ENCODE measurements at places on chromosomes 3 and 15.
A peak's percentile ranks its signal among the peaks of the same experiment; 100 is the strongest.

- DNase-seq, result no peak
Observed at GRCh38 chr15:72614810-72615532, 39.5 kb upstream of the GOLGA6B start.

DNA sequence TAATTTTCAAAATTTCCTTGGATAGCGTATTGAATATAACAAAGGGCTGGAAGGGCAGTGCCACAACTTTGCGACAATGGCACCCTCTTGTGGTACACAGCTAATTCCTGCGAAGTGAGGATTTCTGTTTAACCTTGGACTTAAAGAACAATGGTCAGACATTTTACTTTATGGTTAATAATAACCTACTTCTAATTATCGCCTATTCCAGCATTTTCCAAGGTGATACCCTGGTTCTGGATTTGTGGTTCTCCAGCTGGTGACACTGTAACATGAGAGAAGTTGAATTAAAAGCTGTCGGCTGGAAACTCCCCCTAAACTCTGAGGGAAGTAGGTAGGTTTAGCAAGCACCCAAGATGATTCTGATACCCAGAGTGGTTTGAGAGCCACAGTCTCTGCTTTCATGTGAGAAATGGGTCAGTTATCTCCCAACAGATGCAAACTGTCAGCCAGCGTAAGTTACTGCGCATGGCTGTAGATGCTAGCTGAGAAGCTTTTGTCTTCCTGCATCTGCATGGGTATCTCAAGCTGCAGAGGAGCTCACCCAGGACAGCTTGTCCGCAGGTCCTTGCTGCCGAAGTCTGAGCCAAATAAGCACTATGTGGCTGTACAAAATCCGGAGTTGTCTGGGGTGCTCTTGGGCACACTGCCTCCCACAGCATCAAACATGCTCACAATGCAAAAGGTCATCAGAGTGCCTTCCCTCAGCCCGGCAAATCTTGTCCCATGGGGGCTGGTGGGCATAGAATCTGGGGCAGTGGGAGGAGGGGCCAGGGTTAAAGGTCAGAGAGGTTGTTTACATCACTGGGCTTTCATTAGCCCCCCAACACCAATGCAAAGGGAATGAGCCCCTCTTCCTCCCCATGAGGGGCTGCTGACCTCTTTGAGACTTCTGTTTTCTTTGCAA, 6.6 kb upstream of the CHSY1 start:
- DNase-seq, result no peak

DNA sequence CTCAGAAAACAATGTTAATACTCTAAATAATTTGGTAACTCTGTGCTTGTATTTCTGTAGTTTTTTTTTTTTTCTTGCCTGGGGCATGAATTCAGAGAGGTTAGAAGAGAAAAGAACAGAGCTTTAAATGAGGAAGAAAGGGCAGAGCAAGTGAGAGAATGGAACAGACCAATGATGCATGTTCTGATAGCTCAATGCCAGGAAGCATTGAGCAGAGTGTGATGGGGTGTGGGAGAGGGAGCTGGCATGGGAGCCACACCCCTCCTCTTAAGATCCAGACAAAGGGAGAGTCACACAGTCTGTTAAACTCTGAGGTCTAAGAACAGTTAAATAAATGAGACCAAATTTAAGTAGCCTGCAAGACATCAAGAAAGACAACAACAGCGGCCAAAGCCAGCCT, 538.6 kb downstream of the TUSC7 start:
- DNase-seq, result no peak

- DNase-seq, result no peak
Observed at GRCh38 chr3:16254916-16255315, 9.8 kb downstream of the DPH3 start.

GRCh38 chr3:169871129-169871886, 1.6 kb upstream of the LRRC31 start:
- no peak for DNase-seq

DNA sequence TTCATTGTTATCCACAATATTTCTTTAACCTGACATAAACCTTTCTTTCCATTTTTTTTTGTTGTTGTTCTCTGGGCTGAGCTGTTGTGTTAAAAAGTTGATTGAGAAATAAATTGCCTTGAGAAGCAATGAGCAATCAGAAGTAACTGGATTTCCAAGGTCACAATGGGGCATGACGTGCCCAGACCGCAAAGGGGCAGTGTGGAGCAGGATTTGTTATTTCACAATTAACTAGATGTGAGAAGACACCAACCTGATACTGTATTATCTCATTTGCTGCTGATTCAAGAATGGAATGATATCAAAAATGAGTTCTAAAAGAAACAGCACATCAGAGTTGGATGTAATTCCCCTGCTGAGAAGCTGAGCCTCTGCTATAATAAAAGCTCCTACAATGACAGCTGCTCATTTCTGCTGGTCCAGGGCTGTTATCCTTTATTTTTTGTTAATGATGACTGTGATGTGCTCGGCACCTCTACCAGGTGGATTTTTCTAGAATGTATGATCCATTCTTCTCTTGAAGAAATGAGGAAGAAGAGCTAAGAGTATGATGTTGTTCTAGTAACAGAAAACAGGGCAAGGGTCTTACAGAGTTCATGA, 28.1 kb downstream of the CPNE4 start:
- no peak for DNase-seq

- no peak for DNase-seq
Observed at GRCh38 chr3:115615001-115615814, 8.1 kb upstream of the GAP43 start.

DNA sequence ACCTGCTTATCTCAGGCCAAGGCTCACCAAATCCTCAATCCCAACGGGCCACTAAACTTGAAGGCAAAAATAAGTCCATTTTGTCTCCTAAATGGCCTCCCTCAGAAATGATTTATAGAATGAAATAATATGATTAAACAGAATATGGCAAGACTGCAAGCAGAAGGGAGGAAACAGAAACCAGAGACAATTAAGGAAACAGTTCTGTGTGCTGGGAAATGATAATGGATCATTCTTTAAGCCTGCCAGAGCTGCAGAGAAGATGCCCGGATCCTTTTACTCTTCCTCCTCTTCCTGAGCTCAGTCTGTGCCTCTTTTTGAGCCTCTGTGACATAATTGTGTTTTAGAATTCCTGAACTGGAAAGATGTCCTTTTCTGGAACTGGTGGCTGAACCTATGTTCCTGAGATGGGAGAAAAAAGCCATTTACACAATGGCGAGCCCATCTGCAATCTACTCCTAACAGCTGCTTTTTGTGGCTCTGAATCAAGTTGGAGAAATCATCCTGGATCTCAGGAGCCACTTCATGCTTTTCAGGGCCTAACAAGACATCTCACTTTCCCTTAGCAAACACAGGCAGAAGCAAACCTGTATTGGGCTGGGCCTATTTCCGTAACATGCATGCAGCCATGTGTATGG, 2.8 kb upstream of the ABHD2 start:
- DNase-seq, result no peak

- no peak for DNase-seq
Observed at GRCh38 chr15:60964527-60964926, 264.6 kb downstream of the RORA start.

DNA sequence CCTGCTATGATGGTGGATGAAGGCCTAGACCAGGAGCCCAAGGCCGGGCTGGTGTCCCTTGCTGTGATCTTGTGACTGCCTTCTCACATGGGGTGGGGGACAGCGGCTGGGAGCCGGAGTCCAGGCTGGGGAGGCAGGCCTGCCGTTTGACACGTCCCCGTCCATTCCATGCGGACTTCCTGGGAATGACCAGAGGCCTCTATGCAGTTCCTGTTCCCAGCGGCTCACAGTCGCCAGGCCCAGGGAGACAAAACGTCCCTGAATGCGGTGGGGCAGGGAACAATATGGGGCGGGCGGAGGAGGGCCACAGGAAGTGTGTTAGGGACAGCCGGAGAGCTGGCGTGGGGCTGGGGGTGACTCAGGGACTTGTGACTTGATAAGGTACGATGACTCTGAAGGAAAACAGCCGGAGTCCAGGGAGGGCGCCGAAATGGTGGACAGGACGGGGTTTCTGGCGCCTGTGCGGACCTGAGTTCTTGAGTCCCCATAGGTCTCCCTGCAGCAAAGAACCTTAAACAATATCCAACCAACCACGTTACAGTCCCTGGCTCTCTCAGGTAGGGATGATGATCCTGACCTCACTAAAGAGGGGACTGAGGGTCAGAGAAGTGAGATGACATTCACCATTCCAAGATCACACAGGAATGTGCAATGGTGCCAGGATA, 40.5 kb upstream of the SMAD6 start:
- DNase-seq, result no peak

- no peak for DNase-seq
Observed at GRCh38 chr15:92920595-92921161, 20.6 kb downstream of the CHD2 start.

DNA sequence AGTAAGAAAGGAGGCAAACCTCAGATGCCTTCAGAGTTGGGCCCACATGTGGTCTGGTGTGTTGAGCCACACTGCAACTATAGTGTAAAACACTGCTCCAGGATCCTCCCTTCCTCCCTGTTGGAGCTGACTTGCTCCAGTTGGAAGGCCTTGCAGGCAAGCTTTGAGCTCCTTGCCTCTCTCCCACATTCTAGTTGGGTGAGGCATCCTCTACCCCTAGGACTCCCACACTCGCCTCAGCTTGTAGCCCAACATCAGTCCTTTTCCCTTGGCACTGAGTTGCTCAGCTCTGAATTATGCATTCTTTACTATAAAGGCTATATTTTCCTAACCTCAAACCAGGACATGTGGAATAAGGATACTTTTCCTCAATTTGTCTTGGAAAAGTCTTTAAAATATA, 143.9 kb downstream of the NECTIN3 start:
- DNase-seq, result no peak

- DNase-seq, result no peak
Observed at GRCh38 chr15:52923626-52924025, 133.5 kb upstream of the ONECUT1 start.

- no peak for DNase-seq
Observed at GRCh38 chr3:159916052-159916451, 72.6 kb upstream of the IL12A start.

- no peak for DNase-seq
Observed at GRCh38 chr15:75069301-75069925, 46.0 kb downstream of the PPCDC start.

- DNase-seq, result no peak
Observed at GRCh38 chr3:185807445-185808068, 17.3 kb downstream of the IGF2BP2 start.

DNA sequence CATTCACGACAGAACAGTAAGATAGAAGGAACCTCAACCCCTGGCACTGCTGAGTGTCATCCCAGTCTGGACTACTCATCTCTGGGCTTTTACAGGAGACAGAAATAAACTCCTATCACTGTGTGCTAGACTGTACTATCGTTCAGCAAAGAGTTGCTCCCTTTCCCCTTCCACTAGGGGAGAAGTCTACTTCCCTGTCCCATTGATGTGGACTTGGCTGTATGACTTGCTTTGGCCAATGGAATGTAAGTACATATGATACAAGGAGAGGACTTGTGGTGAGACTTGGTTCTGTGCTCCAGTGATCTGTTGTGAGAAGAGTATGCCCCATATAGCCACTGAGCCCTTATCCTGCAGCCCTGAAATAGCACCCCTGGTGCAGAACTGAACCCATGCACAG, 5.3 kb upstream of the KIF7 start:
- peak; percentile 30 for DNase-seq

GRCh38 chr3:149717391-149718056, 34.8 kb downstream of the COMMD2 start:
- no peak for DNase-seq

DNA sequence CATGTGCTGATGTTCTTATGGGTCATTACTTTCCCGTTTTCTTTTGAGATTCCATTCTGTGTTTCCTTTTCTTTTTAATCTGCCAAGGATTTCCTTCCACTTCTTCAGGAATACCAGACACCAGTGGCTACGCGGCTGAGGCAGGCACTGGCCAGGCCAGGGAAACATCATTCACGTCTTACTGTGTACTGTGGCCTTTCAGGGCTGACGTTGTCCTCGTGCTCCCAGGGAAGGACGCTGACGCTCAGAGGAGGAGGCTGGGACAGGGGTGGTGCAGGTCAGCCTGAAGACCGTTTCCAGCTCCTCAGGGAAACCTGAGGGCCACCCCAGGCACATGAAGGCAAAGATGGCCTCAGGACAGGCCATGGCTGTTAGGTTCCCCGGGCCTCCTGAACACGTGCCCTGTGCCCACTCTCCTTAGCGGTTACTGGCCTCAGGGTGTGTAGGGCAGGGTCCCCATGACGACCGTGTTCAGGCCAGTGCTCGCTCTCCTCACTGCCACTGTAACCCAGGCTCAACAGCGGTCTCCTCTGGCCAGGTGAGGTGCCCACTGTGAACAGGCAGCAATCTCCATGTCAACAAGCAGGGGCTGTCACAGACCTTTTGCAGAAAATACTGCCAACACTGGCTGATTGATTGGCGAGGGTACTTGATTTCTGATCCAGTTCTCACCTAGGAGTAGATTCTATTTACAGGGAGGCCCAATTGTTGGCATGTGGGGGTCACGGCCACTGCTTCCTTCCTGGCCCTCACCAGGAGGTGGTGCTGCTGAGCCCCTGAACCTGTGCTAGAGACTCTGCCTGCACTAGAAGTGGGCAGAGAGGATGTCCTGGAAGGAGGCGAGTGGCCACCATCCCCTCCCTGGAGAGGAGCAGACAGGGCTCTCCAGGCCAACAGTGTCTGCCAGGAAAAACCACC, 169.5 kb downstream of the ATP10A start:
- DNase-seq, result no peak

DNA sequence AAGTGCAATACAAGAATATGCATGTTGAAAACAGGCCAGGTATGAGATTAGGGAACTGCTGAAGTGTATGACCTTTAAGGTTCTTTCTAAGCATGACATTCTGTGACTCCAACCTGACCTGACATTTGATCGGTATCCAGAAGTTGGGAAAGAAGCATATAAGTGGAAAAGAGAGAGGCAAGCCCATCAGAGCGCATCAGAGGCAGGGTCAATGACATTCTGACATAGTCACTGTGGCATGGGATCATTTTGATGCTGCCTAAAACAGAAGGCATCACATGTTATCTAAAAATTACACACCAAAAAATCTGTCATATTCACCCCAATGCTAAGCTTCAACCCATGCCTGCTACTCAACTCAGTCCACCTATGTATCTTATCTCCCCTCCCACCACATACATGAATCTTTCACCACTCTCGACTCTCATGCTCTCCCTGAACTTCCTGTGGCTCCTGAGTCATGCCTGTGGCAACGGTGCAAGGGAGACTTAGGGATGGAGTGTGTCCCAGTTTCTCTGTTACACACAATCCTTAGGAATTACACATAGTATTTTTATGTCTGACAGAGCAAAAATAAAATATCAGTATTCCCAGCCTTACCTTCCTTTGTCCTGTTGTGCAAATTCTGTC, 20.5 kb upstream of the LRRN1 start:
- DNase-seq, result no peak
